ENCODE measurements at places on chromosomes 2 and 18.

DNA sequence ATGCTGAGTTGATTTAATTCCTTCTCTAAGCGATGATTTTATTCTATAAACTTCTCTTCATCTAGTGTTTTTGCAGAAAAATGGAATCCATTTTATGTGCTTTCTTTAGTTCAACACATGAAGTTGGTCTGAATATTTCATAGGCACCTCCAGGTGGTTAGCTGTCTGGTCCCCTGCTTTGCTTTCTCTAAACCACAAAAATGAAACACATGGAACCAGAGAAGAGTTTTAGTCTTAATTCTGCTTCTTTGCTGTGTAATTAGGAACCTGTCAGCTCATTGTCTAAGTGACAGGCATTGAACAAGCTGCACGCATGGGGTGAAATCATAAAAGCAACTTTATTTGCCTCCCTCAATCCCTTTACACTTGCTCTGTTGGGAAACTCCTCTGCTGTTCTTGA, 150.4 kb downstream of the PIK3C3 start:
- no peak for DNase-seq

GRCh38 chr2:209322905-209323512, 100.8 kb upstream of the MAP2 start:
- no peak for DNase-seq

DNA sequence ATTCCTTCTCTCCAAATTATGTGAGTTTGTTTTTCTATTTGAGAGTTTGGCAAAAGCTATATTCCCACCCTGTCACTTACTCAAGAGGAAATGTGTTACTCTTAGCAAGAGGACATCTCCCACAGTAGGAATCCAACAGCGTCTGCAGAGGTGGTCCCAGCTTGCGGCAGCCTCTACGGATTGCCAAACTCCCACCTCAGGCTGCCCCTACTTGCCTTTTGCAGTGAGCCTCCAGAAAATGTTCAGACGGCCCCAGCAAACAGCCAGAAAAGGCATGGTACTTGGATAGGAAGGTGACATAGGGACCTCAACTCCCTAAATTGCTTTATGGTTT, 158.4 kb downstream of the SUCLG1 start:
- DNase-seq, result no peak

DNA sequence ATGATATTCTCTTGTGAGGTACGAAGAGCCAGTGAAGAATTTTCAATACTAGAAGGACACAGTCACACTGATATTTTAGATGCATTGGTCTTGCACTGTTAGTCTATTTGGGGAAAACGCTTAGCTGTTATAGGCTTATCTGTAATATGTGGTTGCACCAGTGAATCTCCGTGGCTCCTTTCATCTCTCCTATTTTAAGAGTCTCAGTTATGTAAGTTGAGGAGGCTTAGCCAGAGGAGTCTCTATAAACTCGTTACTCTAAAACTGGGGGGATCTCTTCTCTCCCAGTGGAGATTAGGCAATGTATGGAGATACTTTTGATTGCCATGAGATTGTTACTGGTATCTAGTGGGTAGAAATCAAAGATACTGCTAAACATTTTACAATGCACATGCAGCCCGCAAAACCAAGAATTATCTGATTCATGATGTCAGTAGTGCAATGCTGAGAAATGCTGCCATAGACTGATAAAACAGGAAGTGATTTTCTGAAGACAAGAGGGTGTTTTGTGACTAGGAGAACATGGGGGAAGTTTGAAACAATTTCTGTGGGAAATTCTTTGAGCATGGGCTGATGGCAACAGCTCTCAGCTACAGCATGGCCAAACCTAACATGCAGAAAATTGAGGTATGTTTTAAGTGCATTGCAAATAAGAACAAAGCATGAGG, 339.1 kb downstream of the SOX11 start:
- no peak for DNase-seq

DNA sequence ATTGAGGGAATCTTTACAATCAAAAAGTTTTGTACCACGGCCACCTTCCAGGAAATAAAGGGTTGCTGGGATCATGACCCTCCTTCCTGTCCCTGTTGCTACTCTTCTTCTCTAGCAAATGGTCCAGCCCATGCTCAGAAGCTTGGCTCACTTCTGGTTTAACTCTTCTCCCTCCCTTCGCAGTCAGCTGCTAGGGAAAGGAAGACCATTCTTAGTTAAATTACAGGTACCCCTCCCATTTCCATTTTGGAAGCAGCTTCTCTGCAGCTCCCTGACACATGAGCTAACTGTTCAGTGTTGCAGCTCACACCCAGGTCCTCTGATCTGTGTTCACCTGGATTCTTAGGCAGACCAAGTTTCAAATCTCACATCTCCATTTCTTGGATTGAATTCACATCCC, 100.3 kb downstream of the DOCK10 start:
- DNase-seq, result no peak

GRCh38 chr2:152031747-152032306, 67.0 kb downstream of the CACNB4 start:
- no peak for DNase-seq

DNA sequence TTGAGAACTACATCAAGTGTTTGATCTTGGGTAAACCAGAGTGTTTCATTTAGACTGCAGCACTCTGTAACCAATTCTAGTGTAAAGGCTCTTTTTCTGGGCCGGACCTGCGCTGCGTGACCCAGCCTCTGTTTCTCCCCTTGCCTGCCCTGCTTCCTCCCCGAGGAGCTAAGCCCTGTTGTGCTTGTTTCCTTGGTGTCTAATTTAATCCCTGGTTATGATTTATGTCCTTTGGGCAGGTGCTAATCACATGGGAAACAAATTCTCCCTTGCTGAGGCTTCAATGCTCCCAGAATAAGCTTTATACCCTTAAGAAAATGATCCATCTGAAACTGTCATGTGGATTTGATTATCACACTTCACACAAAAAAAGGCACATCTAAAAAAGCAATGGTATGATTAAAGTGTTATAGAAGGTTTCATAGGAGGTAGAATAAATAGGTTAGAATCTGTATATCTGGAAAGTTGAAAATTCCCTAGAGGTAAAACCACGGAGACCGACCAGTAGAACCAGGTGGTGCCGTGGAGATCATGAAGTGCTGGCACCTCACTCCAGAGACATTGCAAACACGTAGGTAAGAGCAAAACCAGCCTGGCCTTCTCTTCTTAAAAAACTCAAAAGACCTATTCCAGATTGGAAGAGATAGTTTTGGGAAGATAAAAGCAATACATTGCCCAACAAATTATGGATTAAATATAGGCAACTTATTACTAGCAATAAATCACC, 31.0 kb upstream of the SLC9A2 start:
- DNase-seq, result no peak

GRCh38 chr2:218312267-218312756, 20.0 kb upstream of the TMBIM1 start:
- no peak for DNase-seq

DNA sequence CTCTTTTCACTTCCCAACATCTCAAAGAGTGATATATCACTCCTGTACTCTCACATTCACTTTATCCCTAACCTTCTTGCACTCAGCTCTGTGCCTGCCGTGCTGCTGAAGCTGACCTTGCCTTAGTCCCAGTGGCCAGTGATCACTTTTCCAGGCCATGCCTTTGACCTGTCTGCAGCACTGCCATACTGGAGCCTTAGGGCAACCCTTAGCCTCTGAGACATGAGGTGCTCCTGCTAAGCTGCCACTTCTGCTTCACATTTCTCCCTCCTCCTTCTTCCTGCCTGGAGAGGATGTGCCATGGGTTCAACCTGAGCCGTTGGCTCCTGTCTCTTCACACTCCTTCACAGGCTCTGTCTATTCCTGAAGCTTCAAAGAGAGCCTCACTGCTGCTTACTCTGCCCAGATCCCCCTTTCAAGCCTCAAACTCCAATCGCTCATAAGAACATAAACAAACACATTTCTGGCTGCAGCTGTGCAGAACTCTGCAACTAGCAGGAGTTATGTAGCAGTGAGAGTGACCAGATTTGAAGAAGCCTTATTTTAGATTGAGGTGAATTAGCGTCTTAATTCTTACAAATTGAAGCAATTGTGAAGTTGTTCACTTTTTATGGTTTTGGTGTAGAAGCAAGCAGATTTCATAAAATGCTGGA, 716.2 kb upstream of the FANCL start:
- DNase-seq, result no peak

DNA sequence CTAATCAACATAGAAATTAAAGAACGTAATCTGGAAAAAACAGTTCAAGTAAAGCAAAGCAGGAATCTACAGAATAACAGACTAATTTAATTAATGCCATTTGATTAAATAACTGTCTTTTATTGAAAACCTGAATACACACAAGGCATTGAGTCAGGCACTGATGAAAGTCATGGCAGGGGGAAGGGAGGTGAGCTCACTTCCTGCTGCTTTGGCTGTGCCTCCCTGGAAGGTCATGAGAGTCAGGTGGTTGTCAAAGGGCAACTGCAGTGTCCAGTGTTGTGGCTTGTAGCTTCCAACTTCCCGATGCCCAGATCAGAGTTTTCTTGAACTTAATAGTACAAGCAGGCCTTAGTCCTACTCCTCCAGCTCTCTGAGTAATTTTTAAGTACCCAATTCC, 180.9 kb downstream of the PID1 start:
- no peak for DNase-seq

- no peak for DNase-seq
Measured at GRCh38 chr18:64379662-64380061, 230.8 kb upstream of the LINC00305 start.

- DNase-seq, result no peak
Measured at GRCh38 chr2:127419448-127420038, 1.3 kb downstream of the PROC start.

DNA sequence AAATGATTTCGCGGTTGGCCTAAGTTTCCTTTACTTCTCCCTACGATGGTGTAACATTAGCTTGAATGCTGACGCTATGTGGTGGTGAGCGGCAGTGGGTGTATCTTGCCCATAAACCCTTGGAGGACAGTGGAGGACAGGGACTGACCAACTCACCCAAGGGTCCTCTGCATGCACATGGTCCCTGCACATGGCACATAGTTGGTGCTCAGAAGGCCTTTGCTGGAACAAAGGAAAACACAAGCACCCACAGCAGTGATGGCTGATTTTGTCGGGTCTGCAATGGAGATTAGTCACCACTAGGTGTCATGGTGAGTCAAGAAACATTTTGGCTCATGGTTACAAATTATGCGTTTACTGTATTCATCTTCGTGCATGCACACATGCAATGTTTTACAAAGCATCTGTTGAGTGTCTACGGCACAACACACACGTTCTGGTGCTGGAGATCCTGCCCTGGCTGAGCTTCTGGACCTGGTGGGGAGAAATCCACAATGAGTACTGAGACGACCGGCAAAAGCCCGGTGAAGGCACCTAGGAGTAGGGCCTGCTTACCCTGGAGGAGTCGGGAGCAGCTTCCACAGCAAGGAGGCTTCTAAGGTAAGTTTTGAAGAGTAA, 44.0 kb downstream of the PDCL3 start:
- DNase-seq, result no peak

GRCh38 chr18:12060182-12060870, 33.3 kb upstream of the ANKRD62 start:
- no peak for DNase-seq

GRCh38 chr2:97716695-97717612, 3.6 kb downstream of the ZAP70 start:
- DNase-seq, result no peak

- DNase-seq, result no peak
Measured at GRCh38 chr2:45575881-45576280, 35.2 kb downstream of the SRBD1 start.

- no peak for DNase-seq
Measured at GRCh38 chr2:150591496-150592285, 104.2 kb upstream of the RND3 start.

GRCh38 chr2:115036818-115037217, 594.4 kb downstream of the DPP10 start:
- no peak for DNase-seq

DNA sequence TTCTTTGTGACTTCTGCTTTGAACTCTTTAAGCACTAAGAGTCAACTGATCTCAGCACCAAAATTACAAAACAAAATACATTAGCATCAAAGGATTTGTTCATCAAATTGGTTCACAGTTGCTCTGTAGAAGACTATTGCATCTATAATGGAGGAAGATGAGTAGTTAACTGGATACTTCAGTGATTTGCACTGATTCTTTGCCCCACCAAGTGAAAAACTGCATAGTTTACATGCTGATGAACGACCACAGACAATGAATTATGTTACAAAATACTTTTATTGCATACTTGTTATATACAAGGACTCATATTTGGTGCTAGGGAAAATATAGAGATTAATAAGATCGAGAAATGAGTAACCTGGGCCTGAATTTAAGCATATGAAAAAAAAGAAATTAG, 107.2 kb downstream of the SCG2 start:
- no peak for DNase-seq

- DNase-seq, result no peak
Measured at GRCh38 chr18:58113337-58113736, 69.3 kb downstream of the NEDD4L start.

GRCh38 chr2:74693213-74693612, 39.2 kb downstream of the SEMA4F start:
- DNase-seq, result no peak

DNA sequence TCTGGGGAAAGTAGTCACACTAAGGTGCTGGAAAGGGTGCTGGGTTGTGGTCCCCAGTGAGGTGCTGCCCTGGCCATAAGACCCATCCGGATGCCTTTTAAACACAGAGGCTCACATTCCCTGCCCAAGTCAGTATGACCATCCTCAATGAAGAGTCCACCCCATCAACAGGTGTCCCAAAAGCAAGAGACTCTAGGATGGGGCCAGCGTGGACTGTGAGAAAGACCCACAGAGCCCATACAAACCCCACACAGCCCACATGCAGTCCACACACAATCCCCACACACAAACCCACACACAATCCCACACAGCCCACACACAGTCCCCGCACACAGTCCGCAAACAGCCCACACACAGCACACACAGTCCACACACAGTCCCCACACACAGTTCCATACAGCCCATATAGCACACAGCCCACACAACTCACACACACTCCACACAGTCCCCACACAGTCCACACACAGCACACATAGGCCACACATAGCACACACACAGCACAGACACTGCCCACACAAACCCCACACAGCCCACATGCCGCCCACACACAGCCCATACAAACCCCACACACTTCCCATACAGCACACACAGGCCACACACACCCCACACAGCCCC, 241.4 kb upstream of the SALL3 start:
- DNase-seq, result no peak

DNA sequence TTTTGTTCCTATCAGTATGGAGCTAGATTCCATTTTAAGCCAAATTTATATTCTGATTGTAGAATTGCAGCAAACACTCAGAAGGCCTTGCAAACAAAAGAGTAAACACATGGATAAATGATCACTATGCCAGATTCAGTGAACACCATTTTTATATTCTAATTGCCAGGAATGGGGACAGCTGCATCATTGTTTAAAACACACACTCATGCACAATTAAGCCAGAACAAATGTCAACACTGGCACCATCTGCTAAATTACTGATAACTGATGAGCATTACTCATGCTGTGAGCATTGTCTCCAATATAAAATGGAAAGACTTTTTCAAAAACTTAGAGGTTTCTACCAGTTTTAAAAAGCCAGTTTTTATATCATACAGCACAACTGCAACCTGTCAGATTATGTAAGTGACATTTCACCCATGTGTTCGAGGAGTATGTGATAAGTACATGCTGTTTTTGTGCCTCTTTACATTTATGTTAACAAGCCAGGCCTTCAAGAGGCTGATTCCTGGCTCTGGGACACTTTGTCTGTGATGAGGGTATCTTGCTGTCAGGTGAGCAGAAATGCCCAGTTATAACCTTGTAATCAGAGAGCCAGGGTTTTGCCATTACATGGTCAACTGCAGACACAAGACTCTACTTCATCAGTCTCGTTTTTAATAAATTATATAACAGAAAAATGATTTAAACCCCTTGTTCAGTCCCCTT, 4.4 kb upstream of the ST8SIA5 start:
- DNase-seq, result no peak

Measured in effector CD8-positive, alpha-beta T cell (primary cell).